M059J (cell line): ENCODE measurements at places on chromosomes 5 and 9. TPM values are rescaled to one million over a fixed set of nuclear protein-coding genes. Genes with fewer than 3 reads are reported as not detected.
A peak's percentile ranks its signal among the peaks of the same experiment; 100 is the strongest.

DNA sequence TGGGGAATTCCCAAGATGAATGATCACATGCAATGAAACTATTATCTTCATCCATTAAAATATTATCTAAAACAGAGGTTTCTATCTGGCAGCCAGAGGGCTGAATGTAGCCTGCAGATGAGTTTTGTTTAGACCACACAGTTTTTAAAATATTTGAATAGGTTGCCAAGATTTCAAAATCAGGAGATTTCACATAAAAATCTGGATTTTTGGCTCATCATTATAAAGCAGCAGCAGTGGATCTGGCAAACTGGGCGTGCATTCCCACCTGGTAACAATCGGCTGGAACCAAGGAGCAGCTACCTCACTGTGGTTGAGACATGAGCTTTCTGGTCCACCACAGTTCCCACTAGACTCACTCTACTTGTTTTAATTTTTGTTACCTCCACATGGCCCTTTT, 155.1 kb downstream of the BNC2 start:
- no peak for DNase-seq

- DNase-seq: peak; percentile 99
These were observed at the start of gene ZNF474 for GRCh38 chr5:122129306-122129705. TSS of gene ZNF474 (plus strand) at chr5:122129546. CDS start at chr5:122151991, 22,445 bp downstream.

GRCh38 chr9:112819635-112820496, 69.3 kb downstream of the SNX30 start:
- peak; percentile 71 for DNase-seq

DNA sequence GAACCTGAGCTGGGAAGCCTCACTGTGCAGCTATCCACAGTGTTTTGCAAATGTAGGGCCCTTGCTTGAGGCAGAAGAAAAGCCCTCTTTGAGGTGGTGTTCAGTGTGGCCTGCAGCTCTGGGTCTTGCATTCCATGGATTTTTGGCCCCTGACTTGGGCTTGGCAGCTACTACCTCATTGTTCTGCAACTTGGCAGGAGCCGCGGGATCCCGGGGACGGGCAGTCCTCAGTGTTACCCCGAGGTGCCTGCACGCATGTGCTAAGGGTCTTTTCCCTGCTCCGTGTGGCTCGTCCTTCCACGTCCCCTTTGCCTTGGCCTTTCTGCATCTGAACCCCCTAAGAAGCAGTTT, 39.8 kb downstream of the NEK6 start:
- peak; percentile 99 for DNase-seq

GRCh38 chr9:137669261-137669672, 50.5 kb downstream of the EHMT1 start:
- DNase-seq: no peak

DNA sequence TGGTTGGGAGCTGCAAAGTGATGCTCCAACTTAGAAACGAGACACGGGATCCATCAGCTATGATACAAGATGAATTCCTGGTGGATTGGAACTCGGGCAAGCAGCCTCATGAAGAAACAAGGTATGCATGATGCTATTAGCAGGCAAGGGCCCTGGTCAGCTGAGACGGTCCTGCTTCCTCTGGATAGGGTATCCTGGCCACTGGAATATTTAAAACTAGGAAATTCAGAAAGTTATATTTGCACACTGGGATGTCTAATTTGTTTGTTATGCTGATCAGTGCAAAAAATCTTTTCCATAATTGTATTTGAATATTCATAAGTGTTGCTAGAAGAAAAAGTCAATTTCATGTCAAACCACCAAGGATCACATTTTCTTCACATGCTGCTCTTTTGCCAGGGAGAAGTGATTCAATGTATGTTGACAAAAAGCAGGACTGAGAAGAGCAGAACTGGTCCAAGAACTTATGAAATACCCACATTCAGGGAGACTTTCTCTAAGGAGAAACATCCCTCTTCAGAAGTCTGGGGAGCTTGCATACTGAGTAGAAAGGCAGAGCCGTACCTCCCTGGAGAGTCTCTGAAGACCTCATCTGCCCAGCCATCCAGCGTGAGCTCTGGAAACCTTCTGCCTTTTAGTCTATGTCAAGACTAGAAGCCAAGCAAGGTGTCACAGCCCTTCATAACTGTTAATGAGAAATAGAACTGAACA, 6.7 kb upstream of the NXNL2 start:
- no peak for DNase-seq

DNA sequence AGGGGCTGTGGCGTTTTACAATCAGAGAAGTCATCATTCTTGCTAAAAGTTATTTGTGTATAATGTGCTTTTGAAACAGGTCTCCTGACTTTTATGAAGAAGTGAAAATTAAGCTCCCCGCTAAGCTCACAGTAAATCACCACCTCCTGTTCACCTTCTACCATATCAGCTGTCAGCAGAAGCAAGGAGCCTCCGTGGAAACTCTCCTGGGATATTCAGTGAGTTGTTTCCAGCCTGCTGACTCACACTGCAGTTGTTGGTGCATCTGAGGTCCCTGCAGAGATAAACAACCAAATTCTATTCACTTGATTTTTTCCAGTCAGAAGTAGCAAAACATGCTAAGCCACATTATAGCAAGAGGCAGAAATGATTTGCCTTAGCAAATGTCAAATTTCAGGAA, 156.7 kb downstream of the DOCK8 start:
- peak; percentile 22 for DNase-seq

DNA sequence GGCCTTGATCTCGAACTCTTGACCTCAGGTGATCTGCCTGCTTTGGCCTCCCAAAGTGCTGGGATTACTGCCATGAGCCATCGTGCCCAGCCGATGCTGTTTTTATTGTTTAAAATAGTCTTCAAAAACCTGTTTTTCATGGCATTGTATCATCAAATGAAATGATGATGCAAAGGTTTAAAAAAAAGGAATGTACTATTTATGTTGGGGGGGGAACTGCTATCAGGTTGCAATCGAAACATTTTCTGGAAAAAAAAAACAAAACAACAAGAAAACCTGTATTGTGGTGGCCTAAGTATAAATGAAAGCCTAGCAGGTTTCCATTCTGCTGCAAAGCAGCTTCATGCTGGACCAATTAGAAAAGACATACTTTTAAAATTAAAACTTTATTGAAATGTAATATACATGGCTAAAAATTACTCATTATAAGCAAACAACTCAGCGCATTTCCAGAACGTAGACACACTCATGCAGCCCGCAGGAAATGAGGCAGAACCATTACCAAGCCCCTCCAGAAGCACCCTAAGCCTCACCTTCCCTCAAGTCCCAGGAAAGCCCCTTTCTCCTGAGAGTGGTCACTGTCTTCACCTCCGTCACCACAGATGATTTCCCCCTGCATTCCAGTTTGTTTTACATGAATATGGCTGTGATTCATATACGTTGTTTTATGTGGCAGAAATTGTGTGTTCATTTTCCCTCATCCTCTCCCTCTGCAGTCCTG, 19.0 kb downstream of the GPR107 start:
- no peak for DNase-seq

DNA sequence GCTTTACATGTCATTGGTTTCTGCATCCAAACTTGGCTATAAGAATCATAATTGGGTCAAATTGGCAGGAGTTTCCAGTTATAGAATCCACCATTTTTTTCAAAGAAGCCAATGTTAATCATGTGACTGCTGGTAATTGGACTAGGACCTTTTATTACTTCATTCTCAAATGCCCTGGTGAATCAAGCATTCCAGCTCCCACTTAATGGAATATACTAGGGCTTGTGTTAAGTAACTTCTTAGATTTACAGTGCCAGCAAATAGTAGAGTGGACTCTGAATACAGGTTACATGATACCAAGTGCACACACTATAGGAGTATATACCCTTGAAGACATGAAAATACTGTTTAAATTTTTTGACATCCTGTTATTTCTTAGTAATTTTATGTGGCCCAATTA, 96.7 kb downstream of the NUDT12 start:
- DNase-seq: peak; percentile 52

DNA sequence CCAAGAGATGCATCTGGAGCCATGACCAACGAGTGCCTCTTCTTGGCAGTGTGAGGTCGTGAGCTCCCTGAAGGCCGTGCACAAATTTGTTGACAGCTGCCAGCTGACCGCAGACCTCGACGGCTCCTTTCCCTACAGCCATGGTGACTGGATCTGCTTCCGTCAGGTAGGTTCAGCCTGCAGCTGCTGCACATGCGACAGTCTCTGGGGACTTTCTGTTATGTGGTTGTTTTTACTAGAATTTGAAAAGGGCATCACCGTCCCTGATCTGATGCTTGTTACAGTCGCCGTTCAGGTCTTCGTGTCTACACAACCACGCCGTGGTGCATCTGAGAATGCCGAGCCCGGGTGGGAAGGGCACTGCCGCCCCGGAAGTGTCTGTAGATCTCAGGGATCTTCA, 36.5 kb upstream of the LRRC14B start:
- no peak for DNase-seq

DNA sequence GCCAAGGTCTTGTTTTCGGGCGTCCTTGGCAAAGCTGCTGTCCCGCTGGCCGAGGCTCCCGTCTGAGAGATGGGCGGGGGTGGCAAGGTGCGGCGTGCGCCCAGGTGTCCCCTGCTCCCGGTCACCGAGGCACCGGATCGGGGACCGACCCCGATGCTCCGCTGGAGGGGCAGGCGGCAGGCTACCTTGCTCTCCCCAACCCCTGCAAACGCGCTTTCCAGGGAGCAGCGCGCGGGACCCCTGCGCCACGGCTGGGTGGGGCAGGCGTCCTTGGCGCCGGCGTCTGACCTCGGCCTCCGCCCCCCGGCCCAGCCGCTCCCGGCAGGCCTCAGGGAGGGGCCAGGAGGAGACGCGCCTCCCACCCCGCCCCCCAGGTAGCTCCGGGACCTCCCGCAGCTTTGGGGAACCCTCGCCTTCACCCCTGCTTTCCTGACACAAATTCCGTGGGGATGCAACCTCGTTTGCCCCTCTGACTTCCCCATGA, 551 bp downstream of the N4BP3 start:
- no peak for DNase-seq

The TMEM215 gene
- not detected in 2 replicates for total RNA-seq

The PITX1 gene
- 4.6 and 15.3 TPM in 2 replicates for total RNA-seq
